Trophoblast cell (in vitro differentiated cells and primary cell): ENCODE measurements at places on chromosomes 1 and 21.

DNA sequence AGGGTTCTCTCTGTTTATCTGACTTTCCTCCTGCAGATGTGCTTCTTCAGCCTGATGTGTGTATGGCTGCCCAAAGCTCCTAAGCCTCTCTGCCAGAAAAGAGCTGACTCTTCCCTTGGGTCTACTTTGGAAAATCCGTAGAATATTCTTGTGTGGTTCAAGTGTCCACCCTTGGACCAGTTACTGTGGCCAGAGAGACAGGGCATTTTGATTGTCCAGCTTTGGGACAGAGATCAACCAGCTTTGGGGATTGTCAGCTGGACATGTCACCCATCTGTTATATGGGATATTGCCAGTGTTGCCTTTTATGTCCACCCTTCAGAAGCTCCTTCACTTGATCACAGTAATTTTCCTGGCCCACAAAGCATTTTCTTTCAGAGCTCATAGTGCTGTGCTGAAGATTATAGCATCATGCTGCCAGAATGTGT is 126.2 kb upstream of the L1TD1 start:
- H3K27me3 ChIP-seq: no peaks in the 10 kb centered on the region
- H3K27ac ChIP-seq: peak overlapping the region; percentile 21
- no peaks in the 10 kb centered on the region for H3K4me1 ChIP-seq
- peaks cover 6% of the 10 kb centered on the region for H3K36me3 ChIP-seq
- no peak overlapping the region for H3K4me3 ChIP-seq
- no peak for DNase-seq

DNA sequence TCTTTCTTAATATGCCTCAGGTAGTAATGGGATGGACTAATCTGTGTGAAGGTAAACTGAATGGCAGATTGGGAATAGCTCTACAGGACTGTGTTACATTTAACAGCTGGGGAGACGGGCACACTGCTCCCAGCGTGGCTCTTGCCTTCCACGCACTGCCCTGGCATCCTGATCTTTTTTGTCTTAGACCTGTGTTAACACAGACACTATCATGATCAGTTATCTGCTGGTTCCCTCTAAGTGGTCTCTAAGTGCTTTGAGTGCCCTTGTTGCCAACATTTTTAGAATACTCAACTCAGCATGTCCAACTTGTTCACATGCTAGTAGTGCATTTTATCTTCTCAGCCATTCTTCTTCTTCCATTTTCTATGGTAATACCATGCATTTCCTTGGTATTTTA is 208.1 kb downstream of the RYR2 start:
- H3K36me3 ChIP-seq: peaks cover 2% of the 10 kb centered on the region
- no peak overlapping the region for H3K4me3 ChIP-seq
- peaks cover 3% of the 10 kb centered on the region for H3K4me1 ChIP-seq
- H3K27ac ChIP-seq: no peak overlapping the region
- DNase-seq: no peak

DNA sequence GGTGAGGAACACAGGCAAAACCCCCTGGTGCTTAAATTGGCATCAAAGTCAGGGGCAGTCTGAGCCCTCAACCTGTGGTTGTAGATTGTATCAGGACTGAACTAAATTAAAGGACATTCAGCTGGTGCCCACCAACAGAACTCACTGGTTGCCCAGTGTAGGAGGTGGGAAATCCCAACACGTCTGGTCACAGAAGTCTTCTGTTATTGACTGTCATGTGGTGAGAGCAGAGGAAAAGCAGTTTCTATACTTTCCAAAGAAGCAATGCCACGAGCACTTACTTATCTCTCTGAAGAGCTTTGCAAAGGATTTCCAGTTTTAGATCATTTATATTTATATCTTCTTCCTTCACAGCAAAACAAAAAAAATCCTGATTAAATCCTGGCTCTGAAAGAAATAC is 15.0 kb upstream of the ACTA1 start:
- no peak for DNase-seq
- H3K27ac ChIP-seq: no peak overlapping the region
- H3K4me1 ChIP-seq: no peaks in the 10 kb centered on the region
- no peak overlapping the region for H3K4me3 ChIP-seq
- no peaks in the 10 kb centered on the region for H3K27me3 ChIP-seq
- H3K36me3 ChIP-seq: peaks cover 23% of the 10 kb centered on the region

- peaks cover 3% of the 10 kb centered on the region for H3K4me1 ChIP-seq
- peak; percentile 70 for DNase-seq
- H3K27ac ChIP-seq: peak within 1 kb of the TSS; percentile 88
- H3K4me3 ChIP-seq: peak within 1 kb of the TSS; percentile 90
- H3K36me3 ChIP-seq: peaks cover 6% of the 10 kb centered on the region
- peaks cover 2% of the 10 kb centered on the region for H3K27me3 ChIP-seq
These were observed at the start of gene KIF26B for GRCh38 chr1:245154429-245155271. Gene KIF26B (plus strand): TSS chr1:245154985. CDS start chr1:245155425, 440 bp downstream.

DNA sequence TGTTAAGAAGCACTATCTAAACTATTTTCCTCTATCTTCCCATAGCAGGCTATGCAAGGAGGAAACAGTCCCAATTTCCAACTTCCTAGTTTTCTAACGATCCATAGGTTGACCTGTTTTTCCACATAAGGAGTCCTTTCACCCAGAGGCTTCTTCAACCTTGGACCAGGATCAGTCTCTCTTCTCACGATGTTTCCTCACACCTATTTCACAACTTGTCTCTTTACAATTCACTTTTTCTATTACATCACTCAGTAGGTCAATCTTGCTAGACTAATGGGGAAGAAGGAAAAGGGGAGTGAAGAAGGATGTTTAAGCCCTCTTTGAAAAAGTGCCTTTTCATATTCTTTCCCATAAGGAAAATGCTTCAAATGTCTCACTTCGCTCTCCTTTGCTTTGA is 15.9 kb downstream of the PALMD start:
- H3K27me3 ChIP-seq: no peaks in the 10 kb centered on the region
- no peak overlapping the region for H3K4me3 ChIP-seq
- H3K4me1 ChIP-seq: no peaks in the 10 kb centered on the region

GRCh38 chr1:164263540-164263939 is 295.4 kb upstream of the PBX1 start:
- DNase-seq: no peak
- no peaks in the 10 kb centered on the region for H3K27me3 ChIP-seq
- H3K4me3 ChIP-seq: no peak overlapping the region
- no peaks in the 10 kb centered on the region for H3K36me3 ChIP-seq

GRCh38 chr1:198462365-198463019 is 78.0 kb downstream of the ATP6V1G3 start:
- H3K27ac ChIP-seq: no peak overlapping the region
- DNase-seq: peak; percentile 38
- no peak overlapping the region for H3K4me3 ChIP-seq
- H3K4me1 ChIP-seq: no peaks in the 10 kb centered on the region

- H3K27me3 ChIP-seq: no peaks in the 10 kb centered on the region
- no peak overlapping the region for H3K27ac ChIP-seq
- DNase-seq: no peak
These were observed 2.7 kb upstream of the CD5L start for GRCh38 chr1:157844089-157844830.

DNA sequence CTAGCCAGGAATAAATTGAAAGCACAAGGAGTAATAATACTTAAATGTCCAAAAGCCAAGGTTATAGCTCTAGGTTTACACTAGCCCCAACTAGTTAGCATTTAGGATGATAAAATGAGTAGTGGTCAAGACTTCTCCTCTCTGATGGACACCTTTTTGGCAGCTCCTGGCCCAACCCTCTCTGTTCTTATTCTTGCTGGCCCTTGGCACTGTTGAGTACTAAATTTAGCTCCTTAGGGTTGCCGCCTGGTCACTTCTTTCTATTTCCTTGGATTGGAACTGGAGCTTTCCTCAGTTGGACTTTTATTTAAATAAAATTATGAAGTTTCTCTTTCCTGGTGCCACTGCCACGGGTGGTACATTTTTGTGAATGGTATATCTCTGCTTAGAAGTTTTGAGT is 28.3 kb downstream of the ARID1A start:
- H3K36me3 ChIP-seq: peaks cover 1% of the 10 kb centered on the region
- no peak overlapping the region for H3K4me3 ChIP-seq
- no peak overlapping the region for H3K27ac ChIP-seq
- no peaks in the 10 kb centered on the region for H3K27me3 ChIP-seq
- H3K4me1 ChIP-seq: peaks cover 10% of the 10 kb centered on the region

- no peaks in the 10 kb centered on the region for H3K4me1 ChIP-seq
- H3K27ac ChIP-seq: no peak overlapping the region
- peak; percentile 40 for DNase-seq
- H3K36me3 ChIP-seq: no peaks in the 10 kb centered on the region
- H3K4me3 ChIP-seq: no peak overlapping the region
- H3K27me3 ChIP-seq: no peaks in the 10 kb centered on the region
These were observed 16.5 kb downstream of the CCDC30 start for GRCh38 chr1:42479621-42480020.

- H3K36me3 ChIP-seq: no peaks in the 10 kb centered on the region
- no peak overlapping the region for H3K27ac ChIP-seq
- no peak for DNase-seq
- H3K4me1 ChIP-seq: peaks cover 11% of the 10 kb centered on the region
- H3K27me3 ChIP-seq: no peaks in the 10 kb centered on the region
These were observed 1.5 kb upstream of the ARHGEF11 start for GRCh38 chr1:157047062-157047410.

- H3K27ac ChIP-seq: no peak overlapping the region
- H3K4me3 ChIP-seq: no peak overlapping the region
- no peaks in the 10 kb centered on the region for H3K36me3 ChIP-seq
These were observed 5.1 kb upstream of the PTPRC start for GRCh38 chr1:198633675-198634121.

DNA sequence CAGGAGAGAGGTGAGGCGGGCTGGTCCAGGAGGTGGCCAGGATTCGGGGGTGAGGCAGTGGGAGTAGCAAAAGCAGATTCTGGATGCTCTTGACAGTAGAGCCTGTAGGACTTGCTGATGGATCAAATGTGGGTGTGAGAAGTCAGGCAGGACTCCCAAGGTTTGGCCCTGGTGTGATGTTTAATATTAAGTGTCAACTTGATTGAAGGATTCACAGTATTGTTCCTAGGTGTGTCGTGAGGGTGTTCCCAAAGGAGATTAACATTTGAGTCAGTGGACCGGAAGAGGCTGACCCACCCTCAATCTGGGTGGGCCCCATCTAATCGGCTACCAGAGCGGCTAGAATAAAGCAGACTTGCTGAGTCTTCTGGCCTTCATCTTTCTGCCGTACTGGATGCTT is 6.8 kb upstream of the RAB4A start:
- H3K36me3 ChIP-seq: no peaks in the 10 kb centered on the region
- peaks cover 2% of the 10 kb centered on the region for H3K4me1 ChIP-seq
- H3K4me3 ChIP-seq: no peak overlapping the region
- no peak overlapping the region for H3K27ac ChIP-seq
- no peaks in the 10 kb centered on the region for H3K27me3 ChIP-seq

DNA sequence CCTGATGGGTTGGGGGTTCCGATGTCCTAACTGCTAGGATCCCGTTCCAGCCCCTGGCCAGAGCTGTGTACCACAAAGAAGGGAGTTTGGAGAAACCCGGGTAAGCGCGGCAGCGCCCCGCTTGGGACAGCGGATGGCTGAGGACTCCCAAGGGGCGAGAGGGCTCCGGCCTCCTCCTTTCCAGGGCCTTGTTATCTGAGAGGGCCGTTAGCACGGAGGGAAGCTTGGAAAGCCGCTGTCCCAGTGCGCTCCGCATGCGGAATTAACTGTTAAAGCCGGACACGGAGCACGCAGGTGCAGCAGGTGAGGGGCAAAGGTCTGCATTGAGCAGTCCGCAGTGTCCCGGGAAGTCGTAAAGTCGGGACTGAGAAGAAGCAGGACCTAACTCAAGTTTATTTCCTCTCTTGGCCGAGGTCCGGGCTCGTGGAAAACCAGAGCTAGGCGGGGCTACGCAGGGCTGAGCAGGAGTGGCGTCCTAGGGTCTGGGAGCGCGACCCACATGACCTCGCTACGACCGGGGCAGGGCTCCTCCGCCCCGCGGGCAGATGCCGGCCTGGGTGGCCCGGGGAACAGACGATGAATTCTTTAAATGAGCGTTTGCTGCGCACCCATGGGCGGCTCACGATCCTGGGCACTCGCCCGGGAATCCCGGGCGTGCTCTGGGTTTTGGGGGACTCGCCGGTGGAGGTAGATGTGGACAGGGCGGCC is 4.5 kb downstream of the LHX4 start:
- H3K27me3 ChIP-seq: peaks cover 81% of the 10 kb centered on the region
- no peaks in the 10 kb centered on the region for H3K36me3 ChIP-seq
- DNase-seq: peak; percentile 37
- no peak overlapping the region for H3K27ac ChIP-seq

DNA sequence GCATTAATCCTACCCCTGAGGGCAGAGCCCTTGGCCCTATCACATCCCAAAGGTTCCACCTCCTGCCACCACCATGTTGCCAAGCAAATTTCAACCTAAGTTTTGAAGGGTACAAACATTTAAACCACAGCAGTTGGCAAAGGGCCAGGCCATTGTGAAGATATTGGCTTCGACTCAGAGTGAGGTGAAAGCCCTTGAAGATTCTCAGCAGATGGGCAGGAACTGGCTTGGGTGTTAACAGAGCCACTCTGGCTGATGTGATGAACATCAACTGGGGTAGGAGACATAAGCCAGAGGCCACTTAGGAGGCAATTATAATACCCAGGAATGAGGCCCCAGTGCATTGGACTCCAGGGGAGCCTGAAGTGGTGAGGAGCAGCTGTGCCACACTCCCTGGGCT is 207.7 kb upstream of the KAZN start:
- no peaks in the 10 kb centered on the region for H3K36me3 ChIP-seq
- no peaks in the 10 kb centered on the region for H3K4me1 ChIP-seq
- no peak overlapping the region for H3K4me3 ChIP-seq
- no peak for DNase-seq
- no peak overlapping the region for H3K27ac ChIP-seq

- no peaks in the 10 kb centered on the region for H3K4me1 ChIP-seq
- no peak overlapping the region for H3K4me3 ChIP-seq
- no peak for DNase-seq
- H3K27ac ChIP-seq: no peak overlapping the region
- H3K36me3 ChIP-seq: no peaks in the 10 kb centered on the region
- H3K27me3 ChIP-seq: no peaks in the 10 kb centered on the region
These were observed 7.2 kb downstream of the KCNN3 start for GRCh38 chr1:154862907-154863306.

DNA sequence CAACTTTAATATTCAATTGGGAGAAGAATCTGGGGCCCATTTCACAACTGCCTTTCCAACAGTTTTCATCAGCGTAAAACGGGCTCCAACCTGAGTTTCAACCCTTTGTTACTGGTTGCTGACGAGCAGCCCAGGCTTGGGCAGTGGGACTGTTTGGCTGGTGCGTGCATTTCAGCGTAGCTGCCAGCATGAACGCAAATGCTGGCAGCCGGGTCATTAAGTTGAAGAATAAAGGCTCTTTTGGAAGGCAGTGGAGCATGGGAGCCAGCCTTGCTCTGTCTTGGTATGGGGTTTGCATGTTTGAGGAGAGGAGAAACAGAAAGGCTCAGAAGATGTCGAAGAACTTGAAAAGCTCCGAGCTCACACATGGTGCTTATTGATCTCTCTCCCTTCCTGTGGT is 40.7 kb downstream of the WDR3 start:
- H3K36me3 ChIP-seq: no peaks in the 10 kb centered on the region
- H3K4me3 ChIP-seq: no peak overlapping the region
- DNase-seq: peak; percentile 1
- H3K4me1 ChIP-seq: no peaks in the 10 kb centered on the region

DNA sequence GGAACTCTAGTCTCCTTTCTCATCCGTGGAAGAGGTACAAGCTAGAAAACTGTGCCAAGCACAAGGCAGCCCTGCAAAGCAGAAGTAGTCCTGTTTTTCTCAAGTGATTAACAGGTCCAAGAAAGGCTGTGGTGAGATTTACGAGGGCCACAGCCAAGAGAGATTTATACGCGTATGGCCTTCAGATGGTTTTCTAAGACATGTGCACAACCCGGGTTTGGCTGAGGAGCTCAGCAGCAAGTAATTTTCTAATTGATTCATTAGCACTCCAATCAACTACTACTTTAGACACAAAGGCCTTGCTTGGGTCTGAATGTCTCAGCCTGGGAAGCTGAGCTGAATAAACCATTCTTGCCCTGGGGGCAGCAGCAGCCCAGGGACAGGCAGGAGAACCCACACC is 55.8 kb downstream of the SSBP3 start:
- H3K36me3 ChIP-seq: peaks cover 14% of the 10 kb centered on the region
- H3K27ac ChIP-seq: no peak overlapping the region
- no peak for DNase-seq
- H3K4me1 ChIP-seq: peaks cover 26% of the 10 kb centered on the region
